NCI-H187 treated with DMSO at 0.1 percent for 48 hours (cell line): ENCODE measurements at places on chromosomes 4 and X.
A peak's percentile ranks its signal among the peaks of the same experiment; 100 is the strongest.

- no peak for DNase-seq
Measured at GRCh38 chr4:152577708-152578396, 42.0 kb upstream of the FBXW7 start.

- no peak for DNase-seq
Measured at GRCh38 chrX:133658293-133658911, 243.1 kb upstream of the GPC4 start.

- DNase-seq: no peak
Measured at GRCh38 chr4:118012142-118012541, 22.1 kb upstream of the NDST3 start.

GRCh38 chrX:100358766-100359165 lies 51.3 kb downstream of the PCDH19 start:
- DNase-seq: peak; percentile 63

GRCh38 chrX:126137899-126138298 lies 28.2 kb downstream of the DCAF12L2 start:
- no peak for DNase-seq

DNA sequence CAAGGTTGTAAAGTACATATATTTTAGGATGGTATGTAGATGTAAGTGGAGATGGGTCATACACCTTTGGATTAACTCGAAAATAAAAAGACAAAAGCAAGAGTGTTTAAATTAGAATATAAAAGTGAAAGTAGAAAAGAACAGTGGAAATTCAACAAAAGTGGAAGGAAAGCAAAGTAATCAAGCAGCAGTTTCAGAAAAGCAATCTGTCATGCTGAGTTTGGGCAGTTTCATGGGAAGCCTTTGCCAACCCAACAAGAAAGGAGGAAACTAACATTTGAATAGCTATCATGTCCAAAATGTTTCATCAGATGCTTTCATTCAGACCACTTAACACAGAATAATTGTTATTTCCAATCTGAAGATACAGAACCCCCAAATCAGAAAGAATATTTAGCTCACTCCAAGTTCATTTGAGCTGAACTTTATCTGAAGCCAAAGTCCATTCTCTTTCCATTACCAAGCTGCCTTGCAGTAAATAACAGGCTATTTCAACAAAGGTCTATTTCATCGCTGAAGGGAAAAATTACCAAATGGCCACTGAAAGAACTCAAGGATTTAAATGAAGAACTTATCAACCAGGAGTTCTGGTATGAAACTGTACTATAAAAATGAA lies 1.8 kb upstream of the EXOSC9 start:
- no peak for DNase-seq

- no peak for DNase-seq
Measured at GRCh38 chr4:71270901-71271300, 67.9 kb upstream of the SLC4A4 start.

DNA sequence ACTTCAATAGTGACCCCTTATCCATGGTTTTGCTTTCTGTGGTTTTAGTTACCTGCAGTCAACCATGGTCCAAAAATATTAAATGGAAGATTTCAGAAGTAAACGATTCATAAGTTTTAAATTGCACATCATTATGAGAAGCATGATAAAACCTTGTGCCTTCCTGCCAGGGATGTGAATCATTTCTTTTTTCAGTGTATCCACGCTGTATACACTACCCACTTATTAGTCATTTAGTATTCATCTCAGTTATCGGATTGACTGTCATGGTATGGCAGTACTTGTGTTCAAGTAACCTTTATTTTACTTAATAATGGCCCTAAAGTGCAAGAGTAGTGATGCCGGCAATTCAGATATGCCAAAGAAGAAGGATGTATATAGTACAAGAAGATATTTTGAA lies 37.7 kb upstream of the TASL start:
- no peak for DNase-seq

DNA sequence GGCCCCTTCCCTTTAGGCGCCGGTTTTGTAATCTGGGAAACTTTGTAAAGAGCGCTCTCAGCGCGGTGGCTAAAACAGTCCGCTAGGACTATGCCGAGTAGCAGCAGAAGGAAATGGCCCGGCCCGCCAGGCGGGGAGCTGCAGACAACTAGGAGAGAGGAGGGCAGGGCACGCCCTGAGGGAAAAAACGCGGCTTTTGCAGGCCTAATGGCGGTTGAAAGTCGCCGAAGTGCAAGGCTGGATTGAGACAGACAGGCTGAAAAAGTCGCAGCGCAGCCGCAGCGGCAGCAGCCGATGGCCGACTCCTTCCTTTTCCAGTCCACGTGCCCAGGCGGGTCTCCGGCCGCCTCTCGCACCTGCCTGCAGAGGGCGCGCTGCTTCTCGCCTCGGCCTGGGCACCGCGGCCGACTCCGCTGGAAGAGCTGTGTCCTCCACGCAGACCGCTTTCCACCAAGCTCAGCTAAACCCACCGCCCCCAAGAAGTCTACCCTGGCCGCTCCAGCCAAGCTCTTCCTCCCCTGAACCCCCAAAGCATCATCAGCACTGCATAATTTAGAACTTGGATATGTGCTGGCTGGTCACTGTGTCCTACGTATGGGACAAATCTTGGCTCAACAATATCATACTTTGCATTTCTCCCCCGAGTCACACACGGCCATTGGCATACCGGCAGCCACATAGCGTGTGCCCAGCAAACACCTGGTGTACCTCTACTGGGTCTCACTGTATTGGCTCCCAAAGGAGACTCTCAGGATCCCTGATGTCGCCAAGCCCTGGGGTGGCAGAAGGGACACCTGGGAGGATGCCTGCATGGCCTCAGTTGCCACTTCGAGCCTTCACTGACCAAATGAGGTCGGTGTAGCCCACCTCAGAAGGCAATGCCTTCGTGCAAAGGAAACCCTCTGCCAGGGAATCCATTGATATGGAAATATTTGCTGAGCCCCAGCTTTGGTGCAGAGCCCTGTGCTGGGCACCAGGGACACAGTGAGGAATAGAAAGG lies 14.5 kb downstream of the SLC25A5 start:
- DNase-seq: no peak

GRCh38 chr4:1376841-1377605 lies 29.2 kb downstream of the NKX1-1 start:
- no peak for DNase-seq

- DNase-seq: no peak
Measured at GRCh38 chr4:120399826-120400225, 333.2 kb upstream of the MAD2L1 start.

DNA sequence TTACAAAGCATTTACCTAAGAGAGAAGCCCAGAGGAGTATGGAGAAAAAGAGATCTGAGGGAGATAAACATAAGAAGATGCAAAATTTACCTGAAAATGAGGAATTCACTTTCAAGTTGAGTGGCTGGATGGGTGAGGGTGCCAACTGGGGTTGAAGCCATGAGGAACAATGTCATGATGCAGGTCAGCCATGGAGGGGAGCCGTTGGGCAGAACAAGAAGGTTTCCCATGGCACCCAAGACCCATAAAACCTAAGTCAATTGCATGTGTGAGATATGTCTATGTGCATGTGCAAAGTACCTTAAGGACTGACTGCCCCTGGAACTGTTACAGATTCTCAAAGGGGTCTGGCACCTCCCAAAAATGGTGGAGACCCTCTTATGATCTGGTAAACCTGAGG lies 46.6 kb upstream of the PRRG1 start:
- no peak for DNase-seq

DNA sequence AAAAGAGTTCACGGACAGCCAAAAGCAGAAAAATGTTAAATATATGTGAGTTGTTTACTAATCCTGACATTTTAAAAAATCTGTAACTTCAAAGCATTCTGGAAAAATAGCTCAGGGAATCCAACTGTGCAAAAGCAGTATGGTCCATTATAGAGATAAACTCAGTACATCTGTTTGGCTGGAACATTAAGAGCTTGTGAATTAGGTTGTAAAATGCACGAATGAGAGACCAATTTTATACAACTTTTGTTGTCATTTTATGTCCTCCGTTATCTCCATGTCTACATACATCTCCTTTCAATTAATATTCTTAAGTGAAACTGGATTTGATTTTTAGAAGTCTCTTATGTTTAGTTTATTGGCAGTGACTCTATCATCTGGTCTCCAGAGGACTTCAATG lies 367.0 kb upstream of the ATOH1 start:
- DNase-seq: no peak

GRCh38 chrX:1215123-1215823 lies 2.8 kb upstream of the CRLF2 start:
- no peak for DNase-seq

DNA sequence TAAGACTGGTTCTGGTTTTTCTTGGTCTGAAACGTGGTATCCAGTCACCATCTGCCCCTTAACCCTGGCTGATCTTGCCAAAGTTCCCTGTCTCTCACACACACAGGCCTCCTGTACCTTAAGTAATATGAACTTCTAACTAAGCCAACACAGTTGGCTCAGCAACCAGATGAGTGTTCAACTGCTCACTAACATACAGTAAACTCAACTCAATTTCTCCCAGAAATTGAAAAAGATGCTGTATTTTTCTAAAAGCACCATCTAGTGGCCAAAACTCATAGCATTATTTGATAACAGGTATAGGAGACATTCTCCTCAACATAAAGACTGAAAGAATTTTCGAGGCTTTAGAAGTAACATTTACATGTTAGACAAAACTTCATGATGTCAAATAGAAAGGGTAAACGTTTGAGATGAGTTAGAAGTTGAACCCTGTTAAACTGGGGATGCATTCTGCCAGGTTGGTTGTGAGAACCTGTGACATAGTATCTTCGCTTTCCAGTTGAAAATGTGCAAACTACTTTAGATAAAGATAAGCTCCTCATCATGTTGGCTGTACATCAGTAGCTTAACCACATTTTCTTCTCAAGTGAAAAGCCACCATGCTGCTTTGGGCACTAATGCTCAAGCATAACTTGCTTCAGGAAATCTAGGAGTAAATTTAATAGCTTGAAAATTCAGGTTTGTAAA lies 31.2 kb downstream of the CCNI start:
- no peak for DNase-seq

DNA sequence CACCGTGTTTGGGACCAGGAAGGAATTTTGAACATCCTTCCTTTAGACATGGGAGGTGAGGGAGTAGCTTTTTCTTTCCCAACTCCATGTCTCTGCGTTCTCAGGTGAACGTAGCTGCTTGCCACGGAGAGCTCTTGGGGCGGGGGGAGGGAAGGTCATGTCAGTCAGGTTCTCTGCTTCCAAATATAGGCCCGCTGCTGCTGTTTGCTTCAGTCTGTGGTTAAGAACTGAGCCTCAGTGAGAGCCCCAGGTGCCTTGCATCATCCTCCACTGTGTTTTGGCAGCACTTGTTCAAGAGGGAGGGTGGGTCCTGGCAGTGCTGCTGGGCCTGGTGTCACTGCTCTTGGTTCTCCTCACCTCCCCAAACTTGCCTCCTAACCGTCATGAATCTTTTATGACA lies 46.5 kb downstream of the HADH start:
- DNase-seq: no peak

DNA sequence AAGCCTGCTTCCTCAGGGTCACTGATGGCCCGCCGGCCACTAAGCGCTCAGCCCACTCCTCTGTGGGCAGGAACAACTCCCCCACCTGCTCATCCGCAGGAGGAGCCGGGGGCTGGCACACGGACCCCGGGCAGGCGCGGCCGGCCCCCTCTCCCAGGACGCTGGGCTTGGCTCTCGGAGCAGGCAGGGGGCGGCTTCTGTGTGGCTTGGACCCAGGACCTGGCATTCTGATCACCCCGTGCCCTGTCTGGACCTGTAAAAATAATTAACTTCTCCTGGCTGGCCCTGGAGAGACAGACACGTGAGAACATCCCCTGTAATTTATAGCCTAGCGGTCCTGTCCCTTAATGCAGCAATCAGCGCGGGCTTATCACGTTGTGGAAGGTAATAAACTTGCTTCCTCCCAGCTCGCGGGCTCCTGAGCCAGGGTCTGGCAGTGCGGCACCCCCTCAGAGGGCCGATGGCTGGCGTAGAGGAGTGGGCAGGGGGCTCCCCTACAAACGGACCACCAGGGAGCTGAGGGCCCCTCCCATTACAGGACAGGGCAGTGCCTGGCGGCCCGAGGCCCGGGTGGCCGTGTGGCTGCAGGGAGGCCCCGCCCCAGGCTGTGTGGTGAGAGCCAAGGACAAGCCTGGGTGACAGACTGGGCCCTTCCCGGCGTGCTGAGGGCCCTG lies 84.5 kb upstream of the NKX1-1 start:
- no peak for DNase-seq

- DNase-seq: no peak
Measured at GRCh38 chr4:56741595-56741994, 60.5 kb upstream of the HOPX start.

DNA sequence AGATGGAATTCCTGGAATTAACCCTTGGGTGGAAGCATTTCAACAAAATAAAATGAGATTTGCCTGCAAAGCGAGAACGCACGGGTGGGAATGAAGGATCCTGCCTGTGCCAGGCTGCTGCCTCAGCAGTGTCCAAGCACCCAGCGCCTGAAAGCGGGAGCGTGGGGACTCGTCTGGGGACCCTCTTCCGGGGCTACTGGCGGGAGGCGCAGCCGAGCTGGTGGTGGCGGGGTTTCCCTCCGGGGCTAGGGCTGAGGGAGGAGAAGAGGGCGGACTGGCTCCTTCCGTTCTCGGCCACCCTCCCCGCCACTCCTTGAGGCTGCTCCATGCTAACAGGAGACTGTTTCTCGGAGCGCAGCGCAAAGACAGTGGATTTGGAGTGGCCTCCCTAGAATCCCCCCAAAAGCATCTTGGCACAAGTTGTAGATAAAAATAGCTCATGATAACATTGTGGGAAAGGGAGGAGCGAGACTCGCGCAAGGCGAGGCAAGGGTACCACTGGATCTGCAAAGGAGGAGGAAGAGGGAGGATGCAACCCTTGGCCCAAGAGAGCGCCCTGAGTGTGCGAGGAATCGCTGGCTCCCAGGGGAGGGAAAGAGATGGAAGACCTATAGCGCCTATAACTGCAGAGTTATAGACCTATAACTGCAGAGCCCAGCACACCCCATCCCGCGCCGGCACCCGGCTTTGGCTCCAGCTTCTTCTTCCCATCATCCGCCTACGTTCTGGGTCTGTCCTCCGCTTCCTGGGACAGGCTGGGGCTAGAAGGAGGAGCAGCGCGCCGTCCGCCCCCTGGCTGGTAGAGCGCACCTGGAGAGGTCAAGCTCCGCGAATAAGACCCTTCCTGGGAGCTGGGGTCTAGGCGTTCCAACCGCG lies 1.3 kb downstream of the HS3ST1 start:
- no peak for DNase-seq

- DNase-seq: no peak
Measured at GRCh38 chr4:165502916-165503907, 124.4 kb downstream of the CPE start.

- DNase-seq: no peak
Measured at GRCh38 chr4:125060376-125060775, 254.4 kb upstream of the FAT4 start.

DNA sequence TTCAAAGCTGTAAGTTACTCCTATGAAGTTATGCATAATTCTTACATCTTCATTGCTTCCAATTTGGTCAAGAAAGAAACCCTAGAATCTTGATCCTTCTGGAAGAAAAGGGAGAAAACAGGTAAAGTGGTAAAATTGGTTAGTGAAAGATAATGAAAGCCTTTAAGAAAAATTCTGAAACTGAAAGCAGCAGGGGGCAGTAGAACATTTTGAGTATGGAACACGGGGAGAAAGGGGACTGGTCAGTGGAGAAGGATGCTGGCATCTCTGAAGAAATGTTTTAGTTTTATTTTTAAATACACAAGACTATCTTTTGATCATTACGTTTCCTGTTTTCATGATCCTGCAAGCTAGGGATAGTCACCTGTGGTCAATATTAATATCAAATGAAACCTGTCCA lies 54.3 kb downstream of the SLIT2 start:
- peak; percentile 30 for DNase-seq

- no peak for DNase-seq
Measured at GRCh38 chr4:4641661-4642495, 100.0 kb upstream of the STX18 start.

- no peak for DNase-seq
Measured at GRCh38 chr4:107156443-107156842, 120.3 kb upstream of the DKK2 start.

GRCh38 chr4:182644683-182645050 lies 272.5 kb downstream of the DCTD start:
- no peak for DNase-seq
